ENCODE measurements at places on chromosomes 2 and 18.

DNA sequence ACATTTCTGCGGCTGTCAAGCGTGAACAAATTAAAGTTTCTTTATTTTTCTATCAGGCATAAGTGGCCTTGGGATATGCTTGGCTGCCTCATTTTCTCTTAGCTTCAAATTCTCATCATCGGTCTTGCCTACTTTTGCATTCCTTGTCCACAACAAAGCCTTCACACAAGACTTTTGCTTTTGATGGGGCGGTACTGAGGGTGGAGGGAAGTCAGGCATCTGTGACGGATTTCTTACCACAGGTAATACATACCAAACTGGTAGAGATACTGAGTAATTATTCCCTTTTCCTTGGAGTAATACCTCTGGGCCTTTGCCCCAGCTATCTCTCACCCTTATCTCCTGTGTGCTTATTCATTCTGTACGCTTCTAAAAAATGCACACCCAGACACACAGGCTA lies 468.3 kb upstream of the RGPD4 start:
- no peak for DNase-seq

GRCh38 chr18:1511619-1512311 lies 607.1 kb downstream of the ADCYAP1 start:
- no peak for DNase-seq

DNA sequence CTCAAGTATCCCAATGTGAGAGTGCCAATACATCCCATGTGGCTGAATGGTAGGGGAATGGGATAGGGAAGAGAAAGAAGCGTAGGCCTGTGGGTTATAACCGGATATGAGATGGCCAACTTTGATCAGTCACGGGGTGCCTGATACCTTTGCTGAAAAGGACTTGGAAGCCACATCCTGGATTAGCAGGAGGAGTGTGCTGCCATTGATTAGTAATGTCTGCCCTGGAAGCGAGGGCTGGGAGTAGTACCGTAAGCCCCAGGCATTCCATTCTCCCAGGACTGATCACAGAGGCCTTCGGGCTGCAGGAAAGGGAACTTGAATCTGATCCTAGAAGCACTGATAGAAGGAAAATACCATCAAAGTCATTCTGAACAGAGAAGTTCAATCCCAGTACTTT lies 218.5 kb downstream of the TFCP2L1 start:
- no peak for DNase-seq

DNA sequence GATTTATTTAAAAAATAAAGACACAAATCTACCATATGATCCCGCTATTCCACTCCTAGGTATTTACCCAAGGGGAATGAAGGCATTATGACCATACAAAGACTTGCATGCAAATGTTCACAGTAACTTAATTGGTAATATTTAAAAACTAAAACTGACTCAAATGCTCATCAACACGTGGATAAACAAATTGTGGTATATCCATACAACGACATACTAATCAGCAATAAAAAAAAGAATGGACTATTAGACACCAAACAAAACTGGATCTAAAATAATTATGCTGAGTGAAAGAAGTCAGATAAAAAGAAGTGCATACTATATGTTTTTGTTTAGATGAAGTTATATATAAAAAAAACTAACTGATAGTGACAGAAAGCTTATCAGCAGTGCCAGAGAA lies 428.3 kb downstream of the ZEB2 start:
- DNase-seq, result no peak

GRCh38 chr2:8195784-8196183 lies 486.1 kb upstream of the ID2 start:
- DNase-seq, result no peak

DNA sequence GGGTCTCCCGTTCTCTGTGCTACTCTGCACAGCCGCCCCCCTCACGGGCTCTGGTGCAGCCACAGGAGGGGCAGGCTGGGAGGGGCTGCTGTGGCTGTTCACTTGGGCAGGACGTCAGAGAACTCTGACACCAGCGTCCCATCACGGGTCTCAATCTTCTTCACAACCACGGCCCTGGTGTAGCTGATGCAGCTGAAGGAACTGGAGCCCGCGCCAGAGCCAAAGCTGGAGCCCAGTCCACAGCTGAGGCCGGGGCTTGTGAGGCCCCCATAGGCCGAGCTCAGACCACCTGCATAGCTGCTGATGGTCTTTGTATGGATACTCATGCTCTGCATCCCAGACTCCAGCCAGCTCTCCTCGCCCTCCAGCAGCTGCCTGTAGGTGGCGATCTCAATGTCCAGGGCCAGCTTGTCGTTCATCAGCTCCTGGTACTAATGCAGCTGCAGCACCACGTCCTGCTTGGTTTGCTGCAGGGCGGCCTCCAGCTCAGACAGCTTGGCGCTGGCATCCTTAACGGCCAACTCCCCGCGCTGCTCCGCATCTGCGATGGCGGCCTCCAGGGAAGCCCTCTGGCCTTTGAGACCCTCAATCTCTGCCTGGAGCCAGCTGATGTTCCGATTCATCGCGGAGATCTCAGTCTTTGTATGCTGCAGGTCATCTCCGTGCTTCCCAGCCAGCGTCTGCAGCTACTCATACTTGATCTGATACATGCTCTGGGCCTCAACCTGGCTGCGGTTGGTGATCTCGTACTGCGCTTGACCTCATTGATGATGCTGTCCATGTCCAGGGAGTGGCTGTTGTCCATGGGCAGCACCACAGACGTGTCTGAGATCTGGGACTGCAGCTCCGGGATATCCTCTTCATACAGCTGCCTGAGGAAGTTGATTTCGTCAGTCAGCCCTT lies 7.4 kb upstream of the DUSP19 start:
- no peak for DNase-seq

DNA sequence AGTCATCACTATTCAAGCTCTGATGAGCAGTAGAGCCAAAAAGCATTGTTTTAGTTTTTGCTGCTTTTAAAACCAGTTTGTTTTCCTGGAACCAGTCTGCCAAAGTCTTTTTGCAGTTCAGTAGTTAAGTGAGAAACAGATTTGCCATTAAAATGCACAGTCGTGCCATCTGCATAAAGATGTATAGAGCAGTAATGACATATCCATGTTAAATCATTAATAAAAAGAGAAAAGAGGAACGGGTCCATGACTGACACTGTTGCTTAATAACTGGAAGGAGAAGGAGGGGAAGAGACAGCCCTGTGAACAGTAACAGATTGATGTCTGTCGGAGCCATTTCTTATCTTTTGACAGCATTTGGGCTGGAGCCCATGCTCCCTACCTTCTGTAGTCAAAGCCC lies 704.6 kb downstream of the SATB2 start:
- DNase-seq, result no peak

DNA sequence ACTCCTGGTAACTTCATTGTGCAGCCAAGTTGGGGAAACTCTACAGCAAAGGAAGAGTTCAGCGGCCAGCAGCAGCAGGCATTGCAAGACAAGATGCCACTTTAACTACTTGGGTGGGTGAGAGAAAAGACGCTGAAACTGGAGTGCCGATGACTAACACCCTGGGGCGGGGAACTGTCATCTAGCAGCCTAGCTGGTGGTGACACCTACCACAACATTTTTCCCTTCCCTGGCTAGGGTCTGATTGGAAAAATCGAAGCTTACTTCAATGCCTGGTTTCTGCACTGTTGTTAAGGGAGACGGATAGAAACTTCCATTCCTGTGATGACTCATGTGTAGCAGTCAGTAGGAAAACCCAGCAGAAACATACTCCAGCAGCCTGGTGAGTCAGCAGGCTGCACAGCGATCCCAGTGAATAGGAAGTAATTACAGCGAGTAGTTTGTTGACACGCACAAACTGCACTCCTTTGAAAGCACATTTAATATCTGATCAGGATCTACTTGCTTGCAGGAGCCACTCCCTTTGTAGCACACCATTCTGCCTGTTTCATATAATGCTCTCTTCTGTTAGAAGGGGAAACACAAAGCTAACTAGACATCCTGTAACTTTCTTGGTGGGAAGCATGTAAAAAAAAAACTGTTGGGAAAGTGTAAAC lies 62.1 kb upstream of the MAPRE2 start:
- DNase-seq, result peak; percentile 73

DNA sequence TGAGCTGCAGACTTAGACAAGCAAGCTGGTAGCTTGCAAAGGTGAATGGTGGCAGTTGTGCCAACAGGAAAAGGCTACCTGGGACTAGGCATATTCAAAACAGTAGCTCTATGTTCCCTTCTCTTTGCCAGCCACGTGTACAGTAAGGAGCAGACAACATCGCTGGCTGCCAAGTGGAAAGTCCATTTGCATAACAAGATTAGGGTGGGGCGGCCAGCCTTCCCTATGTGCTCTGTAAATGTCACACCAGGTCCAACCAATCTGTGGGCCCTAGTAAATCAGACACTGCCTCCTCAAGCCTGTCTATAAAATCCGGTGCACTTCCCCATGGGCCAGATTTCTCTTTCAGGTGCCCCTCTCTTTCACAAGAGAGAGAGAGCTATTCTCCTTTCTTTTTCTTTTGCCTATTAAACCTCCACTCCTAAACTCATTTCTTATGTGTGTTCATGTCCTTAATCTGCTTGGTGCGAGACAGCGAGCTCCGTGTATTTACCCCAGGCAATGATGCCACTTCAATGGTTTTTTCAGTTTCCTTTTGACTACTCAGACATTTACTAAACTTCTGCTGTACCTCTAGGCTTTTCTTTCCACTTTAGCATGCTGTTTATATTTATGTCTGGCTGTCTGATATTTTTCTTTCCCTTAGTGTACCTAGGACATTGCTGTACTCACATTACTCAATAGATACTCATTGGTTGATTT lies 297.4 kb upstream of the GCFC2 start:
- no peak for DNase-seq

DNA sequence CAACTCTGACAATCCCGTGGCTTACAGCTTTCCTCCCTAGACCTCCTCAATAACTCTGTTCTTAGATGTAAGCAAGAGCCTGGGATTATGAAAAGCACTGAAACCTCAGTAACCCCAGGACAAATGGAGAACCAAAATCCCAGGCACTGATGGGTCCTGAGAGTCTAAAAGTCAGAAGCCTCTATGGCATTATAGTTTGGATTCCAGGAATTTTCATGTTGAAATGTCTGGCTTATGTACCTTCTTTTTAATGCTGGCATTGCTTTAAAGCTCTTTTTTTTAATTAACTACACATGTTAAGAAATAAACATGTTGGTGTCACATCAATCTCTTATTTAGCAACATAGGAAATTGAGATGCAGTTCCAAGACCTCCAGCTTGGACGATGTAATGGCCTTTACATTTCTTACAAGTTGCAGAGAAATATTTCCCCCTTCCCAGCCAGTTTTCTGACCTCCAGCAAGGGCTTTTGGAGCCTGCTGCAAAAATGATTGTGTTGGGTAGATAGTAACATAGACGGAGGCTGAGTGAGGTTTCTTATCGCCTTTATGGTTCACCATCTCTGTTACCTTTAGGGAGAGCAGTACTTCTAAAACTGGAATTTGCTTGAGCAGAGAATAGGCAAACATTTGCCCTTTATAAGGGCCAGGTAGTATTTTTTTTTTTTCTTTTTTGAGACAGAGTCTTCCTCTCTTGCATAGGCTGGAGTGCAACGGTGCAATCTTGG lies 84.8 kb upstream of the RASGRP3 start:
- DNase-seq, result no peak

GRCh38 chr2:188898261-188898660 lies 75.9 kb upstream of the COL3A1 start:
- DNase-seq, result no peak

DNA sequence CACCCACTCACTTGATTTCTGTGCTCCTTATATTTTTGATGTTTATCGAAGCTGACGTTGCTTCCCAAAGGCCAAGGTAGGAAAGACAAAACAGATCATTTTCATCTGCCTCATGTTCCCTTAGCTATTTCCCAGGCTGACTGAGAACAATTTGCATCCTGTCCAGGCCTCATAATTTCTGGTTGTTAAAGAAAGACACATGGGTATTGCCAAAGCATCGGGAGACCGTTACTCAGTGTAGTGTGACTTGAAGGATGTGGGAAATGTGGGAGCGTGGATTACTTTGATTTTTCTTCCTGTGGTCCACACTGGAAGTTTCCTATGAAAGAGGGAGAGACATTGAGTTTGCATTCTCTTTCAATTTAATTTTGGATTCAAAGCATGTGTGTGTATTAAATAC lies 204.6 kb downstream of the TRIB2 start:
- no peak for DNase-seq

GRCh38 chr18:71075147-71075546 lies 786.3 kb downstream of the SOCS6 start:
- DNase-seq, result no peak

- DNase-seq, result no peak
These were observed 27.5 kb upstream of the GBX2 start for GRCh38 chr2:236195726-236196125.

DNA sequence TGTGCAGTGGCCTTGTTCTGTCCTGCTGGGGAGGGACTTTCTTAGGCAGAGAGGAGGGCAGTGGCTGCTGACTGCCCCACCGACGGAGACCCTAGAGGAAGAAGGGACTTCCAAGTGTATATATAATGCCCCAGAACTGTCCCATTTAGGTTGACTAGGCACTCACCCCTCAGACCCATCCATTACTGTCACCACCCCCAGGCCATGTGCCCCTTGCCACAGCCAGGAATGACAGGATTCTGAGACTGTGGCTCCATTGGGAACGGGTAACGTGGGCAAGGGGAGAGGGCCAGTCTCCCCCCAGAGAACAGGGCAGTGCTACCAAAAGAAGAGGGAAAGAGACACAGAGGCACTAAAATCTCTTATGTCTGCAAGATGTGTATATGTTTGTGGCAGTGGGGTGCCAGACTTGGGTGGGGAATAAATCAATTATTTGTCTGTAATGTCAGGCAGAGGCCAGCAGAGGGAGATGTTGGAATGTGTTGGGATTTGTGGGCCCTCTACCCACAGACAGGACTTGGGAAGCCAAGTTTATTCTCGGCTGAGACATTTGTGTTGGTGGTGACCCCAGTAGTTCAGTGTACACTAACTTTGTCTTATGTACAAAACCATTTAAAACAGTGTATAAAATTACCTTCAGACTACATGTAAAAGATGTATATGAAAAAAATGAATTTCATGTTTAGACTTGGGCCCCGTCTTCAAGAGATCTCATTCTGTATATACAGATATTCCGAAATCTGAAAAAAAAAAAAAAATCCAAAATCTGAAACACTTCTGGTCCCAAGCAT lies 24.0 kb upstream of the TMEM37 start:
- peak; percentile 8 for DNase-seq

GRCh38 chr18:4854671-4855070 lies 342.4 kb downstream of the AKAIN1 start:
- no peak for DNase-seq

- DNase-seq, result no peak
These were observed 346.8 kb upstream of the TCF4 start for GRCh38 chr18:55934821-55935220.

DNA sequence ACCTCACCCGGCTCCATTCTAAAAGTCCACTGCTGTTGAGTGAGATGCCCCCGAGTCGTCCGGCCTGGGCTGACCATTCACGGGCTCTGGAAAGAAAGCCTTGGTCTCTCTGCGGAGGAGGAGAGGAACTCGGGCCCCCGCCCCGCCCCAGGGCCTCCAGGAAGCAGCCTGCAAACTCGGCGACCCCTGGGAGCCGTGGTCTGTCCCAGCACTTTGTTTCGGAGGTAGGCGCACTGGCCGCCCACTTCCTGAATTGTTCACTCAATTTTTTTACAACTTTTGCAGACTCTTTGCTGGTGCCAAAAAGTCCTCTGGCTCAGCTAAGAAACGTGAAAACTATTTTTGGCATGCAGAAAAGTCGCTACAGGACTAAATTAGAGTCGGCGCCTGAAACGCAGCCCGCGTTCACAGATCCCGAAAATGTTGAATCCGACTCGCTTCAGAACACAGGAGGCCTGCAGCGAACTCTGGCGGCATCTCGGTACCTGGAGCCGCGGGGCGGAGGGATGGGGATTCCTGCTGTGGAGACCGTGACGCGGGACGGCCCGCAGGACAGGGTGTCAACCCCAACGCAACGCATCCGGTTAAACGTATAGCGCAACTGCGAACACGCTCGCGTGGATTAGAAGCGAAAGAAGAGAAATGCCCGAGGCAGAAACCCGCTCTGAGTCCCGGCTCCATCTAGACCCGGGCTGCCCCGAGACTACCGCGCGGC lies 1.5 kb downstream of the PXDN start:
- DNase-seq, result no peak

Data from CD8-positive, alpha-beta memory T cell (primary cell).